ENCODE measurements at places on chromosomes 2 and 18.

GRCh38 chr2:14866736-14867352 is 234.3 kb downstream of the LRATD1 start:
- no peak for DNase-seq

DNA sequence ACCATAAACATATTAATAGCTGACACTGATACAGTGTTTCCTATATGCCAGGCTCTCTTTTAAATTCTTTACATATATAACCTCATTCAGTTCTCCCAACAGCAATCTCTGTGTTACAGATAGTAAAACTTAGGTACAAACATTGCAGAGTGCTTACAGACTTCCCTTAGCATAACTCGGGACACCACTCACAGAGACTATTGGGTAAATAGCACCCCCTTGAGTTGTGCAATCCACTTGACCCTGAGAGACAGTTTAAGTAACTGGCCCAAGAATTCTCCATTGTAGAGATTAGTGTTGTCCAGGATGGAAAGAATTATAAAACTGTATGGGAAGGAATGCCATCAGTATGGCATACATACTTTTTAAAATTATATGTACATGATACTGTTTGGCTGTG is 110.1 kb downstream of the POLE4 start:
- no peak for DNase-seq

- DNase-seq, result no peak
These were observed 360.6 kb upstream of the SLC14A2 start for GRCh38 chr18:45254709-45255082.

DNA sequence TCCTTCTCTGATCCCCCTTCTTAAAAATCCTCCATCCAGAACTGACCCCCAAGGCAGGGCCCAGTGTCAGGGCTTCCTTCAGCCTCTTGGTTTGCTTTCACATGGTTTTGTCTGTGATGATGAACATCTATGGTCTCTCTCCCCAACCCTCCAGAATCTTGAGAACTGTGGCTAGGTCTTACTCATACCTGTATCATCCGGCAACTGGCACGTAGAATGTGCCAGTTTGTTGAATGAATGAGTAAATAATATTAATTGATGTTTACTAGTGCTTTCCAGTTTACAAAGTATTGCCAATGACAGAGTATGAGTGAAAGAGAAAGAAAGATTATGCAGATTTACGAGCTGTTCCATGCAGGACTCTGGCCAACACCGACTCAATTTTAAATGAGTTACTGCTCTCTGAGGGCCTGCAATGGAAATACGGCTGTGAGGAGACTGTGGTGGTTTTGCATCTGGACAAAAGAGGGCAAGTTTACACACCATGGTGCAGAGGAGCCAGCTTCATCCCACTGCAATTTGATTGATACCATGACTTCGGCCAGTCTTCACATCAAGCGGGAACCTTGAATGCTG is 29.9 kb upstream of the TRIB2 start:
- no peak for DNase-seq

DNA sequence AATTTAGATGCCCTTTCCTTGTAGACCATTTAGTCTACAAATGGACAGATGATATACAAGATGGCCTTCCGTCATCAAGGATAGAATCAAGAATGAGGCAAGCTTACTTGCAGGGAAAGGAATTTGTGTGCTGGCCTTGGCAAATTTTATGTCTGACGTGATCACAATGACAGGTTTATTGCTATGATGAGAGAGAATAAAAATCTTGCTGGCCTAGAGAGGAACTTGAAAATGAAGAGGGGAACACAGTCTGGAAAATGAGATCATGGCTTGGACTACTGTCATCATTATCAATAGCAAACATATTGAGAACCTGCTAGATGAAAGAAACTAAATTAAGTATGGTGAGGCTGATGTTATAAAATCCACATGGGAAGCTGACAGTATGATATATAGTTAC is 66.0 kb downstream of the CSRNP3 start:
- no peak for DNase-seq
